ENCODE measurements at places on chromosomes 7 and 10.

GRCh38 chr10:71719464-71720201, at the start of gene C10orf105:
Gene C10orf105, minus strand, starts transcription at chr10:71719778. Its CDS starts 3,441 bp downstream, at chr10:71716337.
- DNase-seq, result no peak

- DNase-seq, result no peak
These were observed 11.9 kb upstream of the XPNPEP1 start for GRCh38 chr10:109934958-109935793.

GRCh38 chr7:148211740-148212151, 378.8 kb upstream of the C7orf33 start:
- no peak for DNase-seq

GRCh38 chr10:79932307-79932706, 16.6 kb downstream of the SFTPD start:
- no peak for DNase-seq

GRCh38 chr7:115128154-115128553, 206.3 kb downstream of the MDFIC start:
- no peak for DNase-seq

DNA sequence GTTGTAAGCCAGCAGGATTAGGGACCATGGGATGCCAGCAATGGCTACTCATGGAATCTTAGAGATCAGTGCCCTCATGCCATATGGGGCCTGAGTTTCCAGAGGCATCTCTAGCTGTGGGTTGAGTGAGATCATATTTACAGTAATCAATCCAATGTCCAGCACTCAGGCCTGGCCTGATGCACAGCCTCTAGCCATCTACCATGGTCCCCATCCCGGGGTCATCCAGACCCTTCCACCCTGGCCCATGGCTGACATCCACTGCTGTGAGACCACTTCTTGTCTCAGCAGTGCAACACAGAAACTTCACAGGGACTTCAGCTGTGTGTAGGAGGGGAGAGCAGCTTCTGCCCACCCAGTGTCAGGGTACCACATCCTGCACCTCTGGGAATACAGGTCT, 6.5 kb upstream of the ADCY1 start:
- DNase-seq, result no peak

- DNase-seq, result no peak
These were observed 48.6 kb downstream of the NCAPG2 start for GRCh38 chr7:158655931-158656441.

DNA sequence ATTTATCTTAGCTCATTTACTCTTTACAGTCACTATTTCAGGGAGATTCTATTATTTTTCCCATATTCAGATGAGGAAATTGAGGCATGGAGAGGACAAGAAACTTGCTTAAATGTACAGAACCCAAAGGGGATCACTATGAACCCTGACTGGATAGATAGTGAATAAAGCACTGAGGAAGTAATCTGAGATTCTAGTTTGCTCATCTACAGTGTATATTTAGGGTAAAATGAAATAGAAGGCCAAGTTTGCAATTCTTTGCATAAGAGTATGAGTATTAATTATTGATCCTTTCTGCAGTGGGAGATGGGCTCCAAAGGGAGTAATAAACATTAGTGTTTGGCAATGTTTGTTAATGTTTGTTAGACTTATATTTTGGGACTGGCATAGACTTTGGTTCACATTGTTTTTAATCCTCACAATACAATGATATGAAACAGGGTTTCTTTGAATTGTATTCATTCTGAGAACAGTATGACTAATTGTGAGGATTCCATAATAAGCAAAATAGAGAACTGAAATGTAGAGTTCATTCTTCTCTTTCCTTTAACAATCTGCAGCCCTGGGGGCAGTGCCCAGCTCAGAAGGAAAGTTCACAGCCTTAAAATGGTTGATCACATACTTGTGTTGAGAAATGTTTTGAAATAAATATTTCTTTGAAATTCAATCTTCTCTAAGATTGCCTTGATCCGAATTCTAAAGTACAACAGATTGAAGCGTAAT, 131.0 kb upstream of the ZNF804B start:
- no peak for DNase-seq

- DNase-seq, result no peak
These were observed 33.2 kb upstream of the SMNDC1 start for GRCh38 chr10:110337906-110338305.

GRCh38 chr7:64359543-64359942, 45.8 kb downstream of the ZNF736 start:
- no peak for DNase-seq

- no peak for DNase-seq
These were observed 24.0 kb upstream of the INPP5F start for GRCh38 chr10:119701861-119702260.

GRCh38 chr7:154746571-154747360, 256.2 kb downstream of the PAXIP1 start:
- DNase-seq, result no peak

DNA sequence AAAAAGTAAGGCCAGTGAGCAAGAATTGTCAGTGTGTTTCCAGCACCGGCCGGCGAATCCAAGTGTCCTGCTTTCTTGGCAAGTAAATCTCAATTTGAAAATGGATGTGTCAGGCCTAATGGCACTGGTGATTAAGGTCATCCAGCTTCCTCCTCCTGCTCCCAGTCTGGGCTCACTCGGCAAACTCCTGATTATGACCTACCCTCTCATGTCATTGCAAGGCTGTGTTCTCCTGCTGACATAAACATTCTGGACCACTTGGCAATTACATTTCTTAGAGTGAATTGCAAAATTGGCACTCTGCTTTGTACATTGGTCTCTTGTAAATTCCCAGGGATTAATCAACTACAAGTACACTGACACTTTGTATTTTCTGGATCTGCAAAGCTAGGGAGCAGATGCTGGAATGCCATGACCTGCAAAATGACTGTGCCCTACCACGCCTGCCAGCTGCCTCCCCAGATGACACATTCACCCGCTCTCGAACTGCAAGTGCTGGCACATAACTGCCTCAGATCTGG, 473.8 kb downstream of the KIF20B start:
- no peak for DNase-seq

DNA sequence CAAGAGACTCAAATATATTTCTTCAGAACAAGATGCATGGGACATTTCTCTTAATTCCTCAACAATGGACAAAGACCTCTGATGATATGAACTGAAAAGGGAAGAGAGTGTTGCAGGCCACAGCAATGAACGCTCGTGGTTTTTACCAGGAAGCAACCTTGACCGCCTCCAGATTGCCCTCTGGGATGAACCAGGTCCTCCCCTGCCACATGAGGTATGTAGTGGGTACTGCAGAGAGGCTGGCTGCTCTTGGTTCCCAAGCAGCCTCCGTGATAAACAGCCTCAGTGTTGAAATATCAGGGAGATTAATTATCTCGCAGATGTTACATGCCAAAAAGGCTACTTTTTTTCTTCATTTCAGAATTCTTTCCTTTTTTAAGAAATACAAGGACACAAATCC, 338.8 kb downstream of the ELMO1 start:
- DNase-seq, result no peak

DNA sequence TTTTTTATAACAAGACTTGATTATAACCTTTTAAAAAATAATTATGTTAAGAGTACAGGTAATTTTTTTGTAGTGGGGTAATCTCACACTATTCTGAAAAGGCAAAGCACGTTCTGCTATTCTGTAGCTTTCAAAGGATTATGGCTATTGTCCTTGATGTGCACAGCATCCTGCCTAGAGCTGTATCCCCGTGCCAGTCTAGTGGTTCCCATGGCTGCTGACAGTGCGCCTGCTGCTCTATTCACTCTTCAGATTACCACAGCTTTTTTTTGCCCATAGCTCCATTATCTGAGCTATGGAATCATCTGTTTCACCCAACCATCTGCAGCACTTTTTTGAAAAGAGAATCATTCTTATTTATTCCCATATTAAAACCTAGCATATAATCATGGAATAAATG, 723.4 kb downstream of the PHTF2 start:
- no peak for DNase-seq

DNA sequence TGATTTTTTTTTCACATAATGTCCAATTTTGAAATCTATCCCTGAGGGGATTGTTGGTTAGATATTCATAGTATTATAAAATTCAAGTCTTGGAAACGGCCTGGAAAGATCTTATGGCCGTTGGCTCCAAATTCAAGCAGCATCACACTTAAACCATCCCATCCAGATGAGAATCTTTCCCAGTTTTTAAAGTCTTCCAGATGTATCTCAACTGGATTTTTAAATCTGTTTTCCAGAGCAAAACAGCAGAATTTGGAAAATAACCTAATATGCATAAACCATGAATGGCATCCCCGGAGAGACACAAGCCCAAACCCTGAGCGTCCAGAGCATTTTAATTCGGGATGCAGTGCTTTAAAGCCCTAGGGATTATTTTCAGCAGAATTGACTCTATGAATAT, 208.2 kb upstream of the PRKCQ start:
- DNase-seq, result no peak
